ENCODE measurements at places on chromosomes 16 and 17.

DNA sequence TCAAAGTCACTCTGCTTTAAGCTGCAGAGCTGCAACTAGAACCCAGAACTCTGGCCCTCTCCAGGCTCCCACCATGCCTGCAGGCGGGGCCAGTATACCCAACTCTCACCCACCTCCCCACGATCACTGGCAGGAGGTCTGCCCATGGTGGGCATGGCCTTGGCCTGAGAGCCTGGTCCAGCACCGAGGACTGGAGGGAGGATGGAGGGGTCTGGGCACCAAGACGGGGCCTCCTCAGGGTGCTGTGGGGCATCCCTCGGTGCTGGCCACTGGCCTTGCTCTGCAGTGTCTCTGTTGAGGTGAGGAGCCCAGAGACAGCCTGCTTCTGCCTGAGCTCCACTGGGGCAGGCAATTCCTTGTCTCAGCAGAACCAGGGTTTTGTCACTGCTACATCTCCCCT is 1.5 kb upstream of the KRT16 start:
- DNase-seq: no peak

GRCh38 chr17:64022611-64023063 is 2.2 kb upstream of the ICAM2 start:
- DNase-seq: no peak

- DNase-seq: no peak
These were observed 25.6 kb upstream of the USP7 start for GRCh38 chr16:8989099-8989878.

DNA sequence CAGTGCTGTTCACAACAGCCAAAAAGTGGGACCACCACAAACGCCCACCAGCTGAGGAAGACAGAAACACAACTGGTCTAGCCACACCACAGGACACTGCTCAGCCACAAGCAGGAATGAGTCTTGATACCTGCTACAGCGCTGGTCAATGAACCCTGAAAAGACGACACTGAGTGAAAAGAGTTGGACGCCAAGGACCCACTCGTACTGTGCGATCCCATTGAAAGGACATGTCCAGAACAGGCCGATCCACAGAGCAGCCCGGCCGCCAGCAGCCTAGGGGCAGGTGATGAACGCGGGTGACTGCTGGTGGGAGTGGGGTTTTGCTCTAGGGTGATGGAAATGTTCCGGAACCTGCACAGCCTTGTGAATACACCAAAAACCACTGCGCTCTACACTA is 10.6 kb upstream of the SLC38A8 start:
- DNase-seq: no peak
